Motor neuron (in vitro differentiated cells): ENCODE measurements at places on chromosomes 5 and 9.
A peak's percentile ranks its signal among the peaks of the same experiment; 100 is the strongest.

DNA sequence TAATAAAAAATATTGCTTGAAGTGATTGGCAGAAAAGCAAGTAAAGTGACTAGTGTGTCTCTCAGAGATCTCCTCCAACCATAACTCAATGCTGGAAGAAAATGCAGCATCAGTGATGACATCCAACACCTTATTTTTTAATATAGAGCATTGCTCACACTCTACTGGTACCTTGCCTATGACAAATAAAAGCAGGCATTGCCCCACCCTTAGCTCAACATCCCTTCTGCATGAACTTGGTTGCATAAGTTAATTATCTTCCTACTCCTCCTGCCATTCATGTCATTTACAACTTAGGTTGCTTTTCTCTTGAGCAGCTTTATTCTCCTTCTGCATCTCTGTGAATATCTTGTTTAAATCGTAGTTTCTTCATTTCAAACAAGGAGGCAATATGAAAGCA is 41.2 kb downstream of the FEM1C start:
- no peak for ATAC-seq

GRCh38 chr5:81948349-81948748 is 23.5 kb upstream of the ATG10 start:
- no peak for ATAC-seq

- ATAC-seq = no peak
Observed at GRCh38 chr5:136619556-136619955, 254.2 kb upstream of the TRPC7 start.

DNA sequence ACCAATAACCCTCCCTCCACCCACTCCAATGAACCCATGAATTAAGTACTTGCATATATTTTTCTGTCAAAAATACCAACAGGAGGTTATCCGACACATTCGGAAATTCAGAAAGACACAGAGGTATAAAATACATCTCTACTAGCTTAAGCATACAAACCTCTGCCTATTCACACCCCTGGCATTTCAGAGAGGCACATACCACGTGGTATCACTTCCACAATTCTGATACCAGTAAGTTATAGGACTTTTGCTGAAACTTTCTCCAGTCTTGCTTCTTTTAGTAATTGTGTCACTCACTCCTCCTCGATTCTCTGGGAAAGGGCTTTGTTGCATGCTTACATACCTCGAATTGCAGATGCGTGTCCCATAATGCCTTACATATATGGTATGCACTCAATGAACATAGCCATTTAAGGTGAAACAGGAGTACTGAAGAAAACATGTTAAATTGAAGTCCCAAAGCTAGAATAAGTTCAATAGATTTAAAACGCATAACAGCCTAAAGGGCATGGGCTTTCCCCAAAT is 58.1 kb downstream of the TLE1 start:
- no peak for ATAC-seq

- ATAC-seq = peak; percentile 12
Observed at GRCh38 chr9:97900738-97901565, 21.3 kb downstream of the TRMO start.

GRCh38 chr5:100827481-100827889 is 75.6 kb downstream of the ST8SIA4 start:
- peak; percentile 87 for ATAC-seq

GRCh38 chr9:105073147-105073546 is 145.2 kb upstream of the ABCA1 start:
- no peak for ATAC-seq

GRCh38 chr5:66960369-66961137 is 236.0 kb downstream of the CD180 start:
- no peak for ATAC-seq

GRCh38 chr5:113680534-113680933 is 167.0 kb downstream of the YTHDC2 start:
- no peak for ATAC-seq

DNA sequence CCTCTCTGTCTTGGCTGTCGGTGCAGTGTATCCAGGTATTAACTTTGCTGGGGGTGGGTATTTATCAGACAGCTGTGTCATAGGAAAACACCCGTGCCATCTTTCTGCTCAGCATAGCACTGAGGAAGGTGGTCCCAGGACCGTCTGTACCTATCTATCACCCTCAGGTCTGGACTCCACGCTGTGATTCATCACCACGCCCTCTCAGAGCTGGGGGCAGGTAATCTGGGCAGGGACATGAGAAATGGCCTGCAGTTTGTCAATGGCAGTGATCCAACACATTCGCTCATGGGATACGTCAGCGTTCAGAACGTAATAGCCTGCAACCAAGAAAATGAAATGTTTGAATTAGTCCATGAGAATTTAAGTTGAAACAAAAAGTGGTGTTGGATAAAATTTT is 151.6 kb upstream of the MAP1B start:
- peak; percentile 18 for ATAC-seq

DNA sequence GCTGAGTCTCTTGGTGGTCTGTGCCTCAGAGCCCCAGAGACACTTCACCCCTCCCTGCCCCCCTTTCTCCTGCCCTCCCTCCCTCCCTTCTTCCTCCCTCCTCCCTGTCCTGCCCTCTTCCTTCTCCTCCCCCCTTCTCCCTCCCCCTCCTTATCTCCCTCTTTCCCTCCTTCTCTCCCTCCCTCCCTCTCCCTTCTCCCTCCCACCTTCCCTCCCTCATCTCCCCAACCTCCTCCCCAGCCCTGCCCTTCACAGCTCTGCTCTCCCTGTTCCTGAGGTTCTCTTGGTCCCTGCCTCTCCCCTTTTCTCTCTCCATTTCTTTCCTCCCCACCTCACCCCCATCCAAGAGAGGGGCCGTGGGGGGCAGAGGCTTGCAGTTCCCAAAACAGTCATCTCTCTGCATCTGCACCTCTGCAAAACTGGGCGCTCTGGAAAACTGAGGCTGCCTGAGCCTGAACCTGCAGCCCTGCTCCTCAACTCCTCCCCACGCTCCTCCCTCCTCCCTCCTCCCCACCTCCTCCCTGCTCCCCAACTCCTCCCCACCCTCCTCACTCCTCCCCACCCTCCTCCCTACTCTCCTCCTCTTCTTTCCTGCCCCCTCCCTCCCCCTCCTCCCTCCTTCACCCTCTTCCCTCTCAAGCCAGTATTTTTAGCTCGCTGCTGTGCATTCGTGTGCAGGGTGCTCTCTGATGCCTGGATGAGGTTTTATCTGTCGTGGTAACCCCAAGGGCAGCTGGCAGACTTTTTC is 219.1 kb downstream of the C9orf50 start:
- ATAC-seq = no peak

GRCh38 chr5:146071171-146071570 is 34.2 kb downstream of the PLAC8L1 start:
- no peak for ATAC-seq

DNA sequence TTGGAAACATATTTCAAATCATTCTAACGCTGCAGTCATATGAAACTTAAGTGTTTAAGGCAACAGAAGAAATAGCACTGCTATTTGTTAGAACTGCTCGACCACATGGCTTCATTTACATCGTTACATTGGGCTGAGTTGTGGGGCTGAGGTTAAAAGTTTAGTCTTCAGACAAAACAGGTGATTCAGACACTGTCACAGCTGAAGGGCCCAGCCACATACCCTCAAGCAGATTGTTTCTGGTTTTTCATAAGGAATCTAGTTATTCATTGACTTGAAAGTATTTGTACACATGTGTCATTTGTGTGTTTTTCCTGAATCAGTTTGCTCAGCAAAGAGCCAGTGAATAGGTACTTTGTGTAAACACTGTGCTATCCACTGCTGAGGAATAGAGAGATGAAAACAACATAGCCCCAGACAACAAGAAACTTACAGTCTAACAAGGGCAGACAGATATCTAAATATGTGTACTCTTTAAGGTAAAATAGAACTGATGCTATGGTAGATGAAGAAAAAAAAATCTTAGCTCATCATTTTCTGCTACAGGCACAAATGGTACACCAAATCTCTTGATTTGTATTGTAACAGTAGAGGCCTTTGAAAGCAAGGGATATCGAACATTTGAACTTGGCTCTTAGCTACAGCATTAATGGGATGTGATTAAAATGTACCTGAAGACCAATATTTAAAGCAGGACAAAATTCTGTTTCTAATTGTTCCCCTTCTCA is 357.6 kb upstream of the RPS23 start:
- ATAC-seq = peak; percentile 92

- no peak for ATAC-seq
Observed at GRCh38 chr5:55618318-55618717, 83.6 kb upstream of the PLPP1 start.

DNA sequence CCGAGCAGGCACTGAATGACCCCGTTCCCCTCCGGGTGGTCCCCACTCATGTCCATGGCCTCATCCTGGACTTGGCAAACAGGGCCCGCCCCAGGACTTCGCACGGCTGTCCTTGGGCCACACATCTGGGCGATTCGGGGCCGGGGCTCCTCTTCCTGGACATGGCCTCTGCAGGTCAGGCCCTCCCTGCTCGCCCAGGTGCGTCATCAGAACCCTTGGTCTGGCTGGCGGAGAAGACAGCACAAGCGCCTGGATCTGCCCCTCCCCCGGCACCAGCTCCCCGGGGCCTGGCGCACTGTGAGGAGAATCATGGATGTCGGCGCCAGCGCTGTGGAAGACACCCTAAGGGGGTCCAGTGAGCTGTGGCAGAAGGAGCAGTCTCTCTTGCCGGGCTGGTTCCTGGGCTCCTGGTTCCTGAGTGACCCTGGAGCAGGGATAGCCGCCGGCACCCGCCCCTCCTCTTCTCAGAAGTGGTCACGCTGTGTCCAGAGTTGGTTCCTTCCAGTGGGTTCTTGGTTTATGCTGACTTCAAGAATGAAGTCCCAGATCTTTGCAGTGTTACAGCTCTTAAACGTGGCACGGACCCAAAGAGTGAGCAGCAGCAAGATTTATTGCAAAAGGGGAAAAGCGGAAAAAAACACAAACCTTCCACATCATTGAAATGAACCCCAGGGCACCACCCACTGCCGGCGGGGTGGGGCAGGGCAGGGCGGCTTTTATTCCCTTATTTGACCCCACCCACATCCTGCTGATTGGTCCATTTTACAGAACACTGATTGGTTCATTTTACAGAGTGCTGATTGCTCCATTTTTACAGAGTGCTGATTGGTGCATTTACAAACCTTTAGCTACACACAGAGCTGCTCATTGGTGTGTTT is 25.9 kb upstream of the SLC12A7 start:
- no peak for ATAC-seq

- ATAC-seq = no peak
Observed at GRCh38 chr9:101242651-101243050, 142.2 kb downstream of the BAAT start.

DNA sequence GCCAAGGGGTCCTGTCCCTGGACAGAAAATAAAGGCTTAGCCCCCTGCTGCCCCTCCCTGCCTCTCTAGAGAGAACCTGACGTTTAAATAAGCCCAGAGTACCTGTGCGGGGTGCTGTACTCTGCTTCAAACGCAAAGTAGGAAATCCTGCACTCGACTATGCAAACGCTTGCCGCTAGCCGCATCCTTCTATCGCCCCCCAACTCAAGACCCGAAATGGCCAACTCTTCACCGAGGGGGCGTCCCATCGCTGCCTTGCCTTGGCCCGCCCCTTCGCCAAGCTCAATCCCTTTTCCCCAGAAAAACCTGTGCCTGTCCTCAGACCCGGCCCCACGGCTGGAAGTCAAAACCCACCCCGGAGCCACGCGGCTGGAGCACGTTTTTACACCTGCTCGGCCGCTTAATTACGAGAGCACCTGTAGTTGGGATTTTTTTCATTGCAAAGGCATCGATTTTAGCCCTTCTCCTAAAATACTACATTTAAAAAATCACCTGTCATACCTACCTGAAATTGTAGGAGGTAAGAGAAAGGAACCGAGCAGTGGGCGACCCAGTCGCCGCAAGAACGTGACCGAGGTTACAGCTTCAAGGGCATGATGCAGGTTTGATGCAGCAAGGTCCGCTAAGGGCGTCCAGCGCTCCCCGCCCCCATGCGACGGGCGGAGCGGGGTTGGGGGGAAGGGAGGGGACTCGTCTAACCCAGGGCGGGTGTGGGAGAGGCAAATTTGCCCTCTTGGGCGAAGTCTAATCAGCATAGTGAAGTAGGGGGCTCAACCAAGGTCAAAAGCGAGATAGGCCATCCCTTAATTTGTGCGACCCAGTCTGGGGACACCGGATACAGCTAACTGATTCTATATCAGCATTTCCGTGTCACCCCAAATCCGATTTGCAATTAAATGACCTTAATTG is 3.5 kb downstream of the ELAVL2 start:
- ATAC-seq = no peak

- ATAC-seq = peak; percentile 62
Observed at GRCh38 chr9:120587328-120587727, 7.4 kb upstream of the CDK5RAP2 start.

DNA sequence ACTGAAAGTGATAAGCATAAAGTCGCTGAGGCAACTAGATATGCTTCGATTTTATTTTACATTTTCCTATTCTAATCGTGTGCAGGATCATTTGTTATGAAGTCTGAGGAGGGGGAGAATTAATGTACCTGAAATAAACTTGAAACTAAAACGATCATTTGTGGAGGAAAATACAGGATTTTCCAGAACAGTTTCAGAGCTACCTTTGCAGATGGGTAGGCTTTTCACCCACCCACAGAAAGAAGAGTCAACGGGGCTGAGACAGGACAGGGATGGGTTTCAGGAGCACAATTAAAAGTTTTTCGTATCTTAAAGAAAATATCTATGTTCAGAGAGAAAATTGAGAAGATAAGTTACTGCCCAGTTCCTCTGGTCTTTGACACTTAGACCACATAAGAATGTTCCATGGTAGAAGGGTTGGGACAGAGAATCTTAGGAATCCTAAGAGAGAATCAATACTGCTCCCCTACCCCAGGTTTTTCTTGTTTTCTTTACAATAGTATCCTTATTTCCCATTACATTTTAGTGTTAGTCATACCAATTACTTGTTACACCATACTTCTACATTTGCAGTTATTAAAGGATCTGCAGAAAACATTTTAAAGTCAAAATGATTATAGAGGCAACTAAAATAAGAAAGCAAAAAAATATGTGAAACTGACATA is 211.4 kb downstream of the DEPDC1B start:
- peak; percentile 5 for ATAC-seq

GRCh38 chr9:136502196-136502595 is 19.4 kb upstream of the SEC16A start:
- no peak for ATAC-seq

GRCh38 chr9:97911528-97911927 is 10.8 kb downstream of the TRMO start:
- ATAC-seq = no peak

DNA sequence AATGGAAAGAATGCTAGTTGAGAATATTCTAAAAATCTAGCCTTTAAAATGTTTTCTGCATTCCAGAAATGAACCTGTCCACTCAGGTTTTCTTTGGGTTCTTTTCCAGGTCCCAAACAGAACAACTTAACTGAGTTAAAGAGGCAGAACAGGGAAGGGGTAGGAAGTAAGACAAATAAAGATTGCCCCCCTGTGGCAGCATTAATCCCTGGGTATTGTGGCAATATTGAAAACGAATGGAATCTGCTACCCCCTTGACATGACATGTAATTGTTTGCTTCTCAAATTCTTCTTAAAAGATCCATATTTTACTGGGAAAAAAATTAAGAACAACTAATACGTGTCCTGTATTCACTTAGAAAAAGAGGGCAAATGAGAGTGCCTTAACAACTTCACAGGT is 9.3 kb upstream of the RBM22 start:
- ATAC-seq = no peak

DNA sequence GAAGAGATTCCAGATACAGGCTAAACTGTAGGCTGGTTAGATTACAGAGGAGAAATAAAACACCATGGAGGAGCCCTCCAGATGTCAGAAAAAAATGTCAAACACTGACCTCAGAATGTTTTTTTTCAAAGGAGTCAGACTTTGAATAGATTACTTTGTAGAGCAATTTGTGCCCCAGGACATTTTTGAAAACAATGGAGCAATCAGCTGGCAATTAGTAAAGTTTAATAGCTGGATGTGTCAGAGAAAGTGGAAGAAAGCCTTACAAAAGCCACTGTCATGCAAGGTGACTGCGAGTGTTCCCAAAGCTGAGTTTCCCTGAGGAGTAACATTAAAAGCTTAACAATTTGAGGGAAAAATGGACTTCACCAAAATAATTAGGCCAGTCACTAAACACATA is 417.8 kb upstream of the CTNND2 start:
- ATAC-seq = no peak
